ENCODE measurements at places on chromosomes 13 and 19. TPM values are rescaled to one million over a fixed set of nuclear protein-coding genes. Genes with fewer than 3 reads are reported as not detected.

KLK2 gene
- total RNA-seq, result not detected

HCST gene
- 4.8 TPM for total RNA-seq

CEACAM4 gene
- not detected for total RNA-seq

PRR36 gene
- total RNA-seq, result 0.22 TPM

POU2F2 gene
- total RNA-seq, result 4.0 TPM

FFAR3 gene
- total RNA-seq, result 0.27 TPM

ZNF793 gene
- total RNA-seq, result 2.9 TPM

- DNase-seq, result no peak
Measured at GRCh38 chr13:95636853-95637252, 7.7 kb downstream of the DZIP1 start.

- DNase-seq, result no peak
Measured at GRCh38 chr19:14821937-14822336, 13.0 kb downstream of the OR7A5 start.

GRCh38 chr19:13864046-13864666, 12.8 kb upstream of the NANOS3 start:
- DNase-seq, result peak; percentile 29

- DNase-seq, result no peak
Measured at GRCh38 chr19:19355606-19356139, 35.0 kb downstream of the MAU2 start.

- no peak for DNase-seq
Measured at GRCh38 chr13:30873499-30873898, 32.6 kb upstream of the MEDAG start.

GRCh38 chr19:4499318-4499717, 19.0 kb downstream of the PLIN4 start:
- DNase-seq, result no peak

- no peak for DNase-seq
Measured at GRCh38 chr13:65472336-65472735, 1757.8 kb downstream of the PCDH9 start.

DNA sequence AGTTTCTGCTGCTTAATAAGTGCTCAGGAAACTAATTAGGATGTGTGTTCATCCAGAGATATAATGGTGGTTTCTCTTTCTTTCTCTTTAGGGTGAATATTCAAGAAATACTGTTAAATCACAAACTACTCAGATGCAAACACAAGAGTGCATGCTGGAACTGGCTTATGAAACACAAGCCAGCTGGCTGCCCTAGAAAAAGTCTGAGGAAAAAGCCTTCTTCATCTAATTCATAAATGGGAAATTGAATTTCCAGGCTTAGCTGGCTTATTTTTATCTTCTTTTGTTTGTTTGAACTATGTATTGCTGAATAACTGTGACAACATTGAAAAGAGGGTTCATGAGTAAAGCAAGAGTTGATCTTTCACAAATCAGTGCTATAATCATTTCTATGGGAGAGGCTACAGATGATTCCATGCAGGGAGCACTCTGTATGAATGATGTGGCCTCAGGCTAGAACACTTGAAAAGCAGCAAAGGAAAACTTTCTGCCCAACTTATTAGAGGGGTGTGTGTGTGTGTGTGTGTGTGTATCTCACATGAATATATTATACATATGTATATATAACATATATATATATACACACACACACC, 69.8 kb upstream of the SCEL start:
- DNase-seq, result no peak

DNA sequence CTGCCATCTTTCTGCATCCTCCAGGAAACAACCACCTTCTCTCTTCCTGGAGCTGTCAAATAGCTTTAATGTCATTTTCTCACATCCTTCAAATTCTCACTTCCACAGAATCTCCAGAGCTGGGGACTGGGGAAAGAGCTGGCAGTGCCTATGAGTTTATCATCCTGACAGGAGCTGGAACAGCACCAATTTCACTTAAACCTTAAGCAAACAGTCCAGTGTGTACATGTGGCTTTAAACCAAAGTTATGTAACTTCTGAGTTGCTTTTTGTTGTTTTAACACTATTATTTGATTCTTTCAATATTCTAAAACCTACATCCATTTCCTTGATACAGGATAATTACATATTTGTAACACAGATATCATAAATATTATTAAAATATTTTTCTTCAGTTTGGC, 331.5 kb upstream of the ARGLU1 start:
- no peak for DNase-seq

DNA sequence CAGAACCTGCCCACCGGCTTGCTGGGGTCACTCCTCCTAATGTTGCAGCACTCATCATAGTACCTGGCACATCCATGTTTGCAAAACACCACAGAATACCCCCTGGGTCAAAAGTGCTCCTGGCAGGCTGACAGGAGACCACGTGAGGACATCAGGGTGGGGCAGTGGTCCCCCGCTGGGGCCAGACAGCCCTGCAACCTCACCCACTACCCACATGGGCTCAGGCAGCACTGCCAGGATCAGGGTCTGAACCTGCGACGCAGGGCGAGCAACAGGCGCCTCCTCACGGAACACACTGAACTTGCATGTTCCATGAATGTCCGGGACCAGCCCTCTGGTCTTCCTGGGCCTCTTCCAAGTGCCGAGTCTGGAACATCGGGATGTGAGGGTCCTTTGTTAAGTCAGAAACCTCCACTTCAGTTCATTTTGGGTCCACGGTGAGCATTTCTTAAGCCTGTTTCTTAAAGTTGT, 1.4 kb upstream of the SLC7A9 start:
- DNase-seq, result no peak

DNA sequence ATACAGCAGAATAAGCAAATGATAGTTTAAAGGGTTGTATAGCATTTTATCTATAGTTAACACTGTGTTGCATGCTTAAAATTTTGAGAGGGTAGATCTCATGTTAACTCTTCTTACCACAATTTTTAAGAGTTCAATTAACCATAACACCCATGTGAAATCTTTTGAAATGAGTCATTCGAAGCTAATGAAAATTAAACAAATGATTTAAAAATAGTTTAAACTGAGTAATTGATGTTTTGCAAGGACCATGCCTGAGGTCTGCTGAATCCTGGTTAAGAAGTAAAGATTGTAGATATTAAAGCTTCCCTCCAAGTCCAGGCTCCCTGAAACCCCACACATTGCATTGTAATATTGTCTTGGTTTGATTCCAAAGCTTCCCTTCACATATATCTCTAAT, 176.7 kb upstream of the RNF113B start:
- DNase-seq, result no peak
